Activated CD4-positive, alpha-beta T cell treated with anti-CD3 and anti-CD28 coated beads, Interleukin-2, amount 50 U/mL, for 24 hours (primary cell): ENCODE measurements at places on chromosomes 11 and 22.

DNA sequence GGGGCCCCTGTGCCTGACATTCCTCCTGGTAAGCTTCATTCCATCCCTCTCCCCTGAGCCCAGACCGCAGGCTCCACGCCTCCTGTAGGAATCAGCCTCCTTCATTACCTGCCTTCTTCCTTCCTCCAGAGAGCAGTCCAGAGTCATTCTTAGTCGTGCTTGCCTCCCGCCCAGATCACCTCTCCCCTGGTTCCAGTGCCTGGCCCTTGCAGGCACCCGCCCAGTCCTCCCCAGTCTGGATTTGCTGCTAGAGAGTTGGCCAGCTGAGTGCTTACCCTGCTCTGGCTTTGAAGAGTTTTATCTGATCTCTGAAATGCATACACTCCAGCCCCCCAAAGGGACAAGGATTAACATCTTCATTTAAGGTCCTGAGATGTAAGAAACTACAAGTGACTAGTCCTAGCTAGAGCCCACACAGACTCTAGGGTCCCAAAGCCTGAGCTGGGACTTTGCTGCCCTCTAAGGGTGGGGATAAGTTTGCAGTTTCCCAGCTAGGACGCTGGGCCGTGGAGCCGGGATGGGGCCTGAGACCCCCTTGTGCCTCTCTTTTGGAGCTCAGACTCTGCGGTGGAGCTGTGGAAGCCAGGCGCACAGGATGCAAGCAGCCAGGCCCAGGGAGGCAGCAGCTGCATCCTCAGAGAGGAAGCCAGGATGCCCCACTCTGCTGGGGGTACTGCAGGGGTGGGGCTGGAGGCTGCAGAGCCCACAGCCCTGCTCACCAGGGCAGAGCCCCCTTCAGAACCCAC is 1.6 kb downstream of the NR1H3 start:
- no peak for DNase-seq

DNA sequence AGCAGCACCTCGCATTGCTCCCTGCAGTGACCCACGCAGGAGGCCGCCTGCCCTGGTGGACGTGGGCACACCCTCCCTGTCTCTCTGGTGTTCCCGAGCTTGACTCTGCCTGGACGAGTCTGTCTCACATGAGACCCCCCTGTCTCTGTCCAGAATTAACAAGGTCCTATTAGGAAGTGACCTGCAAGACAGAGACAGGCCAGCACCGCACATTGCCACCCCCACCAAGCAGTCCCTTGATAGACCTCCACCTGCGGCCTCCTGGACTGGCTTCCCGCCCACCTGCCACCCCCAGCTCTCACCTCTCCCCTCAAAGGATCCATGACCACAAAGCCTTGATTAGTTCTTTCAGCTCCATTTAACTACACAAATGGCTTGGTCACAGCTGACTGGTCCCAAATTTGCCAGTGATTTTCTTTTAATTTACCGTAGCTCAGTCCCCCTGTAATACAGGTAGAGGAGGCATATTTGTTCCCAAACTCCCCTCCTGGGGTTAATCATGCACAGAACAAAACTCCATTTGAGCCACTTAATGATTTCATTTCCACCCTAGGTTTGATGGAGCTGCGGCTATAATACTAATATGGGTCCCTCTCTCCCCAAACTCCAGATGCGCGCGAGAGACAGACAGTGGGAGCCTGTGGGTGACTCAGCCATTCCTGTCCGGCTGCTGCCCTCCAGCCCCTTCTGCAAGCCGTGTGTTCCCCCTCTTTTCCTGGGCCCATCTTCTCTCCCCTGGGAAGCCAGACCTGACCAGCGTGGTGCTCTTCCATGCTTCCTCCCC is 11.2 kb downstream of the SPATA19 start:
- no peak for DNase-seq

- no peak for DNase-seq
Measured at GRCh38 chr22:46581538-46582244, 38.5 kb upstream of the GRAMD4 start.

GRCh38 chr22:41925783-41926460 is 684 bp downstream of the TNFRSF13C start:
- peak; percentile 62 for DNase-seq

- DNase-seq: no peak
Measured at GRCh38 chr22:32619614-32620426, 145.2 kb downstream of the FBXO7 start.

GRCh38 chr22:43666457-43666856 is 145.6 kb downstream of the EFCAB6 start:
- no peak for DNase-seq

DNA sequence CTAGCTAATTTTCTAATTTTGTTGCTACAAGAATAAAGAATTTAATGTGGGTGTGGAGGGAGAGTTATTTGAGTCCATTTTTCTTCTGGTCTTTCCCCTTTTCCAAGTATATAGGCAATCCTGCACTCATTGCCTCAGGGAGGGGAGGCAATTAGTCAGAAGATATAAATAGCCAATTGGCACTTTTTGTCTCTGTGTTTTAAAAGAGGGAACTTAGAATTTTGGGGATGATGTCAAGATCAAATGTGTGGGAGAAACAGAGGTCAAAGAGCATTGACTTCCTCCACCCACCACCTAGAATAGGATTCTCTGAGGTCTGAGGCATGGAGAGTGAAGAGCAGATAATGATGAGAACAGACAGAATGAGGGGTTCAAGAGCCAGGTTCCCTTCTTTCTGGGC is 120.3 kb upstream of the ZC3H12C start:
- DNase-seq: no peak

GRCh38 chr11:77770629-77771028 is 49.9 kb downstream of the RSF1 start:
- no peak for DNase-seq

DNA sequence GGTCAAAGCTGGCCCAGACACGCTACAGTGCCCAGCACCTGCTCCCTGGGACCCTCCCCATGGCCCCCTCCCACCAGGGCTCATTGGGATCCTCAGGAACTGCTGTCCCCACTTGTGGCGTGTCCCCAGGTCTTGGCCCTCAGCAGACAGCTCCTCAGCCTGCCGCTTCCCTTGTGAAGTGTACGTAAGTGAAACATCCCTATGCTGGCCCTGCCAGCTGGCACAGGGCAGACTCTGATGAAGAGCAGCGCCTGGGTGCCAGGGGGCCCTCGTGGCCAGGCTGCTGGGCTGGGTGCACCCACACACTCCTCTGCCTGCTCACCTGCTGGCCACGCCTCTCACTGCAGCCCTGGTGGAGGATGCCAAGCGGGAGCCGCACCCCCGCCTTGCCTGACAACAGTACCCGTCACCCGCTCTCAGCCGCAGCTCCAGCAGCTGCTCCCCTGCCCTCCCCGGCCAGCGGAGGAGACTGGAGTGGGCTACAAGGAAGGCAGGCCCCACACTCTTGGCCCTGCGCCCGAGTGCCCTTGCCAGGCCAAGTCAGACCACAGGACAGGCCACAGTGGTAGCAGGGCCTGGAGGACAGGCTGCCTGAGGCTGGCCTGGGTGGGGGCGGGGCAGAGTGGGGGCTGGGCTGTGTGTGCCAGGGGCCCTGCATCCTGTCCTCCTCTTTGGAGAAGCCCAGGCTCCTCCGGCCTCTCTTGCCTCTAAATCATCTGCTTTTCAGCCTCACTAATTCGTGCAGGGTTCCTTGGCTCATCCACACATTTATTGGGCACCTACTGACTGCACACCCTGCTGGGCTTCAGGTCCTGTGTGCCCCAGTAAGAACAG is 39.5 kb downstream of the IGF2 start:
- no peak for DNase-seq

DNA sequence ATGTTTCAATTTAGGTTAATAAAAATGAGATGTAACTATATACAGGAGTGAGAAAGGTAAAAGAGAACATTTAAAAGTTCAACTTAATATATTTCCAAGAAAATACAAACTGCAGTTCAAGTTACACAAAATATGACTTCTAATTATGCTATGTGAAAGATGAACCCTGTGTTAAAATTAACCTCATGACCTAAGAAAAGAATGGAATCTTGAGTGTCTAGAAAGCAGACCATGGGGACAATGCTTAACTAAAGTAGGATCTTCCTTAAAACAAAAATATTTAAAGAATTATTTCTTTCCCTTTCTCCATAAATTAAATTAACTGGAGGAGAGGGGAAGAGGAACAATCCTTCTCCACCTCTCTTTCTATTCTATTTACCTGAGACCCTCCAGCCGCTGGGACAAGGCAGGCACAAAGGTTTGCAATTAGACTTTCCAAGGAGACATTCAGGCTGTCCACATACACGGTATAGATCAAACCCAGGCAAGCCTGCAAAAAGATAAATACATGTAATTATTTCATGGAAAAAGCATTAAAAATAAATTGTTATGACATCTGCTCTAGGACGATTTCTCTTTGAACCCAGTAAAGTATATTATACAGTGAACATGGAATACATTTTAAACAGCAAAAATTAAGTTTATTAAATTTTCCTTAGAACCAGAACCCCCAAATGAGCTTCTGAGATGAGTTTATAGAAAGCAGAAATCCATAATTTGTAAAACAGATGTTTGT is 264.5 kb downstream of the SBF2 start:
- no peak for DNase-seq

DNA sequence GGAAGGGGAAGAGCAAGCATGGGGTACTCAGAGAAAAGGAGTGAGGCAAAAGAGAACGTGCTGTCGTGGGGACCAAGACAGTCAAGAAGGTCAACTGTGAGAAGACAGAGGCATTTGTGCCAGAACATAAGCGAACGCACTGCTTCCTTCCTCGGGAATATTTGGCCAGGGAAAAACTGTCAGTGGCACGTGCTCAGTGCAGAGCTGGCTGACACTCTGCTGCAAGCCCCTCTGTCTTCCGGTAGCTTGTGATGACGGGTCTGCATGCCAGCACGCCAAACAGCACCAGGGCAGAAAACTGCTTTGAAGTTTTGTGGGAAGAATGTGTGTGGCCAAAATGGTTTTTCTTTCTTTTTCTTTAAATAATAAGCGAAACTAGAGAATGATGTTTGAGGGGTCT is 60.6 kb downstream of the SMCO4 start:
- no peak for DNase-seq

DNA sequence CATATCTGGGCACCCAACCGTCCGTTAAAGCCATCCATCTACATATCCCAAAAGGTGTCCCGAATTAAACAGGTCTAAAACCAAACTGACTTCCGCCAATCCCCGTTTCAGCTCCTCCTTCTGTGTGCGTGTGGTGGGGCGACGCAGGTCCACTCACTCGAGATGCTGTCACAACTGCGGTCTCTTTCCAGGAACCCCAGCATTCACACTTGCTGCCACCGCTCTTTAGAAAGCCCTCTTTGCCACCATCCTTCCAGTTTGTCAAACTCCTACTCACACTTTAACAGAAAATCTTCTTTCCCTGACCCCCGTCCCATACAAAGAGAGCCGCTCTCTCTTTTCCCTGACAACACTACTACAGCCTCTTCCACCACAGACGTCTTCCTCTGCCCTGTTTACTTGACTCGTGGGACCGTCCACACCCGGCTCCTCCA is 467 bp downstream of the ESS2 start:
- no peak for DNase-seq

GRCh38 chr22:45626198-45626651 is 45.4 kb upstream of the ATXN10 start:
- no peak for DNase-seq

GRCh38 chr11:93196816-93197379 is 893 bp downstream of the SLC36A4 start:
- DNase-seq: no peak

GRCh38 chr11:31445621-31446020 is 63.8 kb downstream of the IMMP1L start:
- DNase-seq: no peak

- no peak for DNase-seq
Measured at GRCh38 chr22:24685531-24686190, 82.7 kb downstream of the GGT1 start.

DNA sequence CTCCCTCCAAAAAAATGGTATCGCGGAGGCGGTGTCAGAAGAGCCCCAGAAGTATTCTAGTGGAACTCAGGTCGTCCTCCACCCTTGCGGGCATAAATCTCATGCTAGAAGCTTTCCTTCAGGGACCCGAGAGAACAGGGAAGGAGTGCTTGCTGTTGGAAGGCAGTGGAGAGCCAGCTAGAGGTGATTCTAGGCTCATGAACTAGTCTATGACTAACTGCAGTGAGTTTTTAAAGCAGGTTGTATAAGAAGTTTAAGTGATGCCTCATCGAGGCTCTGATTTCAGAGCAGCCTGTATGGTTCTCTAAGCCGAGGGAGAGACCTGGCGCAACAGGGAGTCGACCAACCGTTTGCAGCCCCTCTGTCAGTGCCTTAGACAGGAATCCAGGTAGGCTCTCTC is 85.7 kb downstream of the TBC1D22A start:
- no peak for DNase-seq

- DNase-seq: no peak
Measured at GRCh38 chr11:121654259-121654842, 201.6 kb upstream of the SORL1-AS1 start.
